ENCODE measurements at places on chromosomes 2 and 18. TPM values are rescaled to one million over a fixed set of nuclear protein-coding genes. Genes with fewer than 3 reads are reported as not detected.

CNTNAP5 gene
- not detected for total RNA-seq

UGT1A10 gene
- total RNA-seq = not detected

ANKRD36C gene
- 118 TPM for total RNA-seq

POTEJ gene
- not detected for total RNA-seq

ADD2 gene
- 0.67 TPM for total RNA-seq

SERPINB11 gene
- total RNA-seq = not detected

SFT2D3 gene
- total RNA-seq = 7.6 TPM

CNGA3 gene
- total RNA-seq = not detected

GRCh38 chr2:45001869-45002385 is 7.3 kb downstream of the SIX2 start:
- no peak overlapping the region for H3K4me3 ChIP-seq
- DNase-seq = no peak
- no peaks in the 10 kb centered on the region for H3K36me3 ChIP-seq
- peaks cover 38% of the 10 kb centered on the region for H3K27me3 ChIP-seq
- H3K4me1 ChIP-seq = peaks cover 4% of the 10 kb centered on the region

GRCh38 chr2:181393472-181393871 is 63.7 kb upstream of the ITGA4 start:
- peaks cover 8% of the 10 kb centered on the region for H3K4me1 ChIP-seq
- peak; percentile 50 for DNase-seq
- no peaks in the 10 kb centered on the region for H3K27me3 ChIP-seq
- no peaks in the 10 kb centered on the region for H3K36me3 ChIP-seq
- peak overlapping the region; percentile 57 for H3K4me3 ChIP-seq
- H3K27ac ChIP-seq = peak overlapping the region; percentile 23

DNA sequence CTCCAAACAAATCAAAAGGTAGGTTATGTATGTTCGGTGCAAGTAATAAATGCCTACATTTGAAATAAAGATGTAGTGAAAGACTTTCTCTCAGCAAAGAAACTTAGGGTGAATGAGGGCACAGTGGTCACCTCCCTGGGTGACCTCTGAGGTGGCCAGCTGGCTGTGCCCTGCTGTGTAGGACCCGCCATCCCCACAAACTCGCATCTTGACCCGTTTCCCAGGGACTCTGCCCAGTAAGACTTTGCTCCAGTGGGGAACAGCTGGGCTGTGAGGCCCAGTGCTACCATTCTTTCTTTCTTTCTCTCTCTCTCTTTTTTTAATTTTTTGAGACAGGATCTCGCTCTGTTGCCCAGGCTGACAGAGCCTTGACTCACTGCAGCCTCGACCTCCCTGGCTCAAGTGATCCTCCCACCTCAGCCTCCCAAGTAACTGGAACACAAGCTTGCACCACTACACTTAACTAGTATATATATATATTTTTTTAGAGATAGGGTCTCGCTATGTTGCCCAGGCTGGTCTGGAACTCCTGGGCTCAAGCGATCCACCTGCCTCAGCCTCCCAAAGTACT is 8.2 kb upstream of the GAREM2 start:
- no peaks in the 10 kb centered on the region for H3K27me3 ChIP-seq
- H3K4me3 ChIP-seq = no peak overlapping the region
- H3K36me3 ChIP-seq = no peaks in the 10 kb centered on the region
- no peak for DNase-seq

GRCh38 chr18:45046961-45047360 is 366.3 kb downstream of the SETBP1 start:
- no peak overlapping the region for H3K27ac ChIP-seq
- peaks cover 3% of the 10 kb centered on the region for H3K27me3 ChIP-seq
- no peaks in the 10 kb centered on the region for H3K4me1 ChIP-seq
- H3K36me3 ChIP-seq = no peaks in the 10 kb centered on the region
- H3K4me3 ChIP-seq = no peak overlapping the region

GRCh38 chr2:119826370-119826961 is 66.7 kb downstream of the PTPN4 start:
- H3K4me1 ChIP-seq = peaks cover 12% of the 10 kb centered on the region
- peaks cover 15% of the 10 kb centered on the region for H3K36me3 ChIP-seq

GRCh38 chr2:56390644-56391043 is 206.9 kb downstream of the CCDC85A start:
- no peak for DNase-seq
- no peaks in the 10 kb centered on the region for H3K4me1 ChIP-seq
- no peak overlapping the region for H3K27ac ChIP-seq
- H3K27me3 ChIP-seq = no peaks in the 10 kb centered on the region

DNA sequence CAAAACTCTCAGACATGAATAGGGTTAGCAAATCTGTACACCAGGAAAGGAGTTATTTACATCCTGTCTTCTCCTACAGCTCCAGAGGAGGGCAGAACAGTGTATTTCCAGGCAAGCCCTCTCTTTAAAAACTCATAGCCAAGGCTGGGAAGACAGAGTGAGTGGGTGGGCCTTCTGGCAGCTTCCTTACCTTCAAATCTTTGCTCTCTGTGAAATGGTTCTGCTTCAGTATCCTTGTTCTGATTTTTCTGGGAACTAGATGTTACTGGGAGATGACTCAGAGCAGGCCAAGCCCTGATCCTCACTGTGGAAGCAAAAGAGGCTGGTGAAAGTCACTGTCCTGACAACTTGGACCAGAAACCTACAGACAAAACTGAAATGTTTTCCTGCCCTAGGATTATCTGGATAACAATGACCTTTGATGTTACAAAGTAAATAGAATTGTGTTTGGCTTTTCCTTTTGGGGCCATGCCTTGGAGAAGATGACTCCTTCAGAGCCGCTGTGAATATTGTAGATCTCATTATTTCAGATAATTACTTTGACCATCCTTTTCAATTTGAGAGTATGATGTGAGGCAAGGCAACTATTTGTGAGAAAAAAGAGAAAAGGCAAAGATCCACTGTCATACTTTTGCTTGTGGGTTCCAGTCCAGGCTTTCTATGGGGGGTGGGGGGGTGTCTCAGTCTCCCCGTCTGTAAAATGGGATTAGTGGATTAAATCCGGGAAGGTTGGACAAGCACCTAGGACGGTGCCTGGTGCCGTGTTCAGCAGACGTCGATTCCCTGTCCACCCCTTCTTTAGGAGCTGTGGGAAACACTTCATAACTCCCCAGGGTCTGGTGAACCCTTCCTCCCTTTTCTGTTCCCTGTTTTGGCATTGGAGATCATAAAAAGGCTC is 644 bp upstream of the QPCT start:
- no peak overlapping the region for H3K4me3 ChIP-seq
- DNase-seq = no peak
- H3K27me3 ChIP-seq = peaks cover 25% of the 10 kb centered on the region
- H3K4me1 ChIP-seq = peaks cover 14% of the 10 kb centered on the region
- H3K36me3 ChIP-seq = no peaks in the 10 kb centered on the region

DNA sequence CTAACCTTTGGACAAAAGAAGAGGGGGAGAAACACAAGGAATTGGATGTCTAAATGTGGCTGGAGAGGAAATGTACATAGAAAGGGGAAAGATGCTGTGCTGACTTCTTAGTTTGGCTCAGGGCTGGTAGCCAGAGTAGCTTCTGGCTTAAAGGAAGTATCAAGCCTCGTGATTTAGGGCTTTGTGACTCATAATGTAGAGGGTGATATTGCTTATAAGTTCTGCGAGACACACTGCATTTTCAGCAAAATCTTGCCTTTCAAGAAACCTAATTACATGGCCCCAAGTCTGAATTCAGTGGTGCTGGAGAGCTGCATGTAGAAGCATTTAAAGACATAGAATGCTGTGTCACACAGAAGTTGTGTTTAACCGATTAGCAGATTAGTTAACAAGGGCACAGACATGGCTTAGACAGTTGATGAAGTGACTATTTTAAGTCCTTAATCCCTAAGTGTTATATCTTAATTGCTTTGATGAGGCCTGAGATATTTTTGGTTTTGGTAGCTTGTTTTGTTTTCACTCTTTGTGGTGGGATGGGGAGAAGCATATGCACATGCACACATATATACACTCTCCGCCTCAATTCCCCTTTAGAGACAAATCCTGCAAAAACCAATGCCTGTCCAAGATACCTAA is 66.4 kb downstream of the EPAS1 start:
- no peaks in the 10 kb centered on the region for H3K4me1 ChIP-seq
- no peaks in the 10 kb centered on the region for H3K27me3 ChIP-seq
- H3K36me3 ChIP-seq = no peaks in the 10 kb centered on the region

GRCh38 chr2:158391876-158392275 is 64.7 kb downstream of the CCDC148 start:
- H3K4me3 ChIP-seq = no peak overlapping the region
- H3K4me1 ChIP-seq = no peaks in the 10 kb centered on the region
- DNase-seq = no peak
- no peaks in the 10 kb centered on the region for H3K36me3 ChIP-seq

GRCh38 chr2:44940732-44941464 is 604 bp upstream of the SIX3 start:
- H3K36me3 ChIP-seq = no peaks in the 10 kb centered on the region
- peaks cover 20% of the 10 kb centered on the region for H3K27me3 ChIP-seq
- H3K4me3 ChIP-seq = no peak overlapping the region
- DNase-seq = no peak
- H3K4me1 ChIP-seq = peaks cover 52% of the 10 kb centered on the region

DNA sequence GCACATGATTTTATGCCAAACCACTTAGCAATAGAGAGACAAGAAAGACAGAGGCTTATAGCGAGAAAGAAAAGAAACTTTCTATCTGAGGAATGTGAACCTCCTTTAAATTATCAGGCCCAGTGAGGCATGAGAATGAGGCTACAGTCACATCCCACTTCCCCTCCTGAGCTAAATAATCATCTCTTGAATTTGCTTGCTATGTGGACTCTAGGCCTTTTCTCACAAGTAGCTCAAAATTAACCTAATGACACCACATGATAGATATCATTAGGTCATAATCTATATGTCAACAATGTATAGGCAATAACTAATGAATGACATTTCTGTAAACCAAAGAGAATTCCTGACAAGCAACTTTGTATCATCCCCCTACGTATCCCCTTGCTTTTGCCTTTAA is 301.5 kb upstream of the MGAT5 start:
- H3K27me3 ChIP-seq = peaks cover 8% of the 10 kb centered on the region
- H3K4me1 ChIP-seq = no peaks in the 10 kb centered on the region
- no peak for DNase-seq
- no peak overlapping the region for H3K4me3 ChIP-seq
- no peaks in the 10 kb centered on the region for H3K36me3 ChIP-seq
- no peak overlapping the region for H3K27ac ChIP-seq

GRCh38 chr2:105052773-105053172 is 14.9 kb downstream of the MRPS9 start:
- H3K27ac ChIP-seq = no peak overlapping the region
- no peak overlapping the region for H3K4me3 ChIP-seq
- peaks cover 22% of the 10 kb centered on the region for H3K36me3 ChIP-seq
- DNase-seq = no peak
- H3K4me1 ChIP-seq = no peaks in the 10 kb centered on the region
- H3K27me3 ChIP-seq = no peaks in the 10 kb centered on the region

GRCh38 chr2:172088245-172089004 is 3.1 kb downstream of the DLX1 start:
- H3K4me3 ChIP-seq = no peak overlapping the region
- DNase-seq = no peak
- H3K4me1 ChIP-seq = peaks cover 50% of the 10 kb centered on the region
- no peaks in the 10 kb centered on the region for H3K36me3 ChIP-seq
- peaks cover 75% of the 10 kb centered on the region for H3K27me3 ChIP-seq
- no peak overlapping the region for H3K27ac ChIP-seq

DNA sequence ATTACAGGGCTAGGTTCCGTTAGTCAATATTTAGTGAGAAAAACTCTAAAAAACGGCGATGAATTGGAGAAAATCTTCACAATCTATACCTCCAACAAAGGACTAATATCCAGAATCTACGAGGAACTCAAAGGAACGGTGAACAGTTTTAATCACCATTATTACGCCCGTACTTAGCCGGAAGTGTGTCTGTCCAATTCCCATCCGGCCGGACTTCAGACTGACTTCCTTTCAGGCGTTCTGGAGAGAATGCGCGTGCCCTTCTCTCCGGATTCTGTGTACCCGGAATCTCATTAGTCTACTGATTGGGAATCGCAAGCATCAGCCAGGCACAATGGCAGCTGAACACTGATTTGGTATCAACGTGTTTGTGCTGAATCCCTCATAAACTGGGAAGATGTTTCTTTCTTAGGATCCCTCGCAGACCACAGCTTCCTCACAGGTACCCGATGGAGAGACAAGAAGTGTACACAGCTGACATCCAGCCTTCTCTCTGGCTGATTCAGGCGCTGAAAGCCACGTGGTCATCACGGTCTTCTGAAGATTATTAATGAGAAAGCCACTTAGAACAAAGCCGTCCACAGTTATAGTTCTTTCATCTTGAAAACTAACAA is 239.9 kb downstream of the ZNF516 start:
- no peak for DNase-seq
- no peaks in the 10 kb centered on the region for H3K36me3 ChIP-seq
- no peak overlapping the region for H3K4me3 ChIP-seq
- H3K27ac ChIP-seq = no peak overlapping the region
- H3K27me3 ChIP-seq = no peaks in the 10 kb centered on the region

GRCh38 chr2:191247381-191248057 is 2.3 kb downstream of the MYO1B start:
- no peak overlapping the region for H3K4me3 ChIP-seq
- no peak for DNase-seq
- H3K4me1 ChIP-seq = peaks cover 16% of the 10 kb centered on the region
- H3K27me3 ChIP-seq = peaks cover 38% of the 10 kb centered on the region

DNA sequence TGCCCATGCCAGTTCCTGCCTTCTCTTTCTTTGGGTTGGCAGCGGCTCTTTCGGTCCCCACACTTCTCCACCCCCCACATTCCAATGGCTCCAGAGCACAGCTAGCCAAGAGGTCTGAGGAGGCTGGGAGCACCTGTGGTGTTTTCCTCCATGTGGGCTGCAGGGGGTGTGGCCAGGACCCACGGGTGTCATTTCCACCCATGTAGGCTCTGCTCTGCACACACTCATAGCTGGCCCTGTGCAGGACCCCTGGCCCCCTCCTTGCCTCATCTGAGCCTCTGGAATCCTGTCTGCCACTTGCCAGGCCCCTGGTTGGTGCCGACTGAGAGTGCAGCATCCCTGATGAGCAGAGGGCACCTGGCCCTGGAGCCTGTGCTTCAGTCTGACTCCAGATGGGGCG is 46.3 kb downstream of the DYSF start:
- no peak for DNase-seq
- H3K36me3 ChIP-seq = no peaks in the 10 kb centered on the region
- H3K4me3 ChIP-seq = no peak overlapping the region
- no peaks in the 10 kb centered on the region for H3K4me1 ChIP-seq

GRCh38 chr2:32061973-32062861 is 1.1 kb upstream of the SPAST start:
- DNase-seq = no peak
- peak overlapping the region; percentile 94 for H3K4me3 ChIP-seq
- peak overlapping the region; percentile 86 for H3K27ac ChIP-seq
- no peaks in the 10 kb centered on the region for H3K27me3 ChIP-seq
- H3K36me3 ChIP-seq = no peaks in the 10 kb centered on the region
- peaks cover 28% of the 10 kb centered on the region for H3K4me1 ChIP-seq

GRCh38 chr2:124147552-124147951 is 122.5 kb downstream of the CNTNAP5 start:
- no peak overlapping the region for H3K4me3 ChIP-seq
- H3K27ac ChIP-seq = no peak overlapping the region
- no peaks in the 10 kb centered on the region for H3K36me3 ChIP-seq
- DNase-seq = no peak
- no peaks in the 10 kb centered on the region for H3K27me3 ChIP-seq

- no peaks in the 10 kb centered on the region for H3K27me3 ChIP-seq
- no peak for DNase-seq
- no peaks in the 10 kb centered on the region for H3K36me3 ChIP-seq
- no peaks in the 10 kb centered on the region for H3K4me1 ChIP-seq
These were observed 236.5 kb downstream of the ZNF804A start for GRCh38 chr2:184834699-184835397.
